ENCODE measurements at places on chromosomes 3 and 15.

DNA sequence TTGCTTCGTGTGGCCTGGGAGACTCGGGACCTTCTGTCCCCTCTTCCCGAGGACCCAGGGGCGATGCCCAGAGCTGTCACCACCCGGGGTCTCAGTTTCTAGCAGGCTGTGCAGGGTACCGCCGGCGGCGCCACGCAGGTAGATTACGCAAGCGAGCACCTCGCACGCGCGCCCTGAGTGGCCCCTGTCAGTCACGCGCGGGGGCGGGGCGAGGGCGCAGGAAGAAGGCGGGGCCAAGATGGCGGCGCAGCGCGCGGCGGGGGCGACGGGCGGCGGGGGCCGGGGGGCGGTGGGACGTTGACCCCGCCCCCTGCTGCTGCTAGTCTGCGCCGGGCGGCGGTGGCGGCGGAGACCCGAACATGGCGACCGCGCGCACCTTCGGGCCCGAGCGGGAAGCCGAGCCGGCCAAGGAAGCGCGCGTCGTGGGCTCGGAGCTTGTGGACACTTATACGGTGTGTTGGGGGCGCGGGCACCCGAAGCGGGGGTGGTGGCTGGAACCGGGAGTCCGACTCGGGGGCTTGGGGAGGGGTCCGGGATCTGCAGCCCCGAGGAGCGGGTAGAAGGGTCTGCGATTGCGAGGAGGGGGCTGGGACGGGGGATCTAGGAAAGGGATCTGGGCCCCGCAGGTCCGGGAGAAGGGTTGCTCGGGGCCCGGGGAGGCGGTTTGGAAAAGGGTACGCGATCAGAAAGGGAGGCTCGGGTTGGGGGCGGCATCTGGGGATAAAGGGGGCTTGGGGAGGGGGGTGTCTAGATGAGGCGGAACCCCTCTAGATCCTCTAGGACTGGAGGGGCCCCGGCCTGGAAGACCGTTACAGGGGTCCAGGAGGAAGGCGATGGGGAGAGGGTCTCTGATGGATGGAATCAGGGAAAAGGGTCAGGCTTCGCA, at the start of gene NISCH:
Gene NISCH (plus strand): TSS at position 322 of the 886 bp plus-strand sequence. CDS start 38 bp downstream, at position 360.
- DNase-seq, result peak; percentile 93

GRCh38 chr3:155629056-155629455, 115.8 kb downstream of the PLCH1 start:
- DNase-seq, result no peak

- DNase-seq, result no peak
Measured at GRCh38 chr15:96058103-96058851, 272.2 kb upstream of the NR2F2 start.

DNA sequence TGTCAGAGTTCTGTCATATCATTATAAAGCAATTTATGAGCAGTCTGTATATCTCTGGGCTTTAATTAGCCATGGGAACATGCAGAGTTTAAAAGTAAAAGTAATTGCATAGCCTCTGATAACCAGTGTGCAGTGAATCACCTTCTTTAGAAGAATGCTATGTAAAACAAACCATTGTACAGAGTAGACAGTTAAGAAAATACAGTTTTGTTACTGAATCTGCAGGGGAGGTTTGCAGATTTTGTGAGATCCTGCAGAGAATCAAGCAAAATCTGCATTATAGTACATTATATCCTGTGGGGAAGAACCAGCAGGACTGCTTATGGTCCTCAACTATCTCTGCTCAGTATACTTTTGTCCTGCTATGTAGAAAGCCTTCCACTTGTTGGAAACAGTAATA, 396.2 kb upstream of the NAALADL2 start:
- no peak for DNase-seq

DNA sequence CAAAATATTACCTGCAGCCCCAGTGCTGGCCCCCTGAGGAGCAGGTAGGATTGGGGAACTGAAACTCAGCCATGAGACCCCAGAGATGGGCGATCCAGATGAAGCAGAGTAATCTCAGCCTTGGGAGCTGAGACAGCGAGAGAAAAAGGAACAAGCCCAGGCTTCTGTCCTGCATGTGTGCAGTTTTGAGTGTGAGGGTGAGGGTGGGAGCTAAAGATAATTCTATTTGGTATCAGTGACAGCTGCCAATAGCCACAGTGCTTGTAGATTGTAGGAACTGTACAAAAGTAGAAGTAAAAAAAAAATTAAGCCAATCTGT, 5.9 kb downstream of the ATP8B4 start:
- DNase-seq, result no peak

DNA sequence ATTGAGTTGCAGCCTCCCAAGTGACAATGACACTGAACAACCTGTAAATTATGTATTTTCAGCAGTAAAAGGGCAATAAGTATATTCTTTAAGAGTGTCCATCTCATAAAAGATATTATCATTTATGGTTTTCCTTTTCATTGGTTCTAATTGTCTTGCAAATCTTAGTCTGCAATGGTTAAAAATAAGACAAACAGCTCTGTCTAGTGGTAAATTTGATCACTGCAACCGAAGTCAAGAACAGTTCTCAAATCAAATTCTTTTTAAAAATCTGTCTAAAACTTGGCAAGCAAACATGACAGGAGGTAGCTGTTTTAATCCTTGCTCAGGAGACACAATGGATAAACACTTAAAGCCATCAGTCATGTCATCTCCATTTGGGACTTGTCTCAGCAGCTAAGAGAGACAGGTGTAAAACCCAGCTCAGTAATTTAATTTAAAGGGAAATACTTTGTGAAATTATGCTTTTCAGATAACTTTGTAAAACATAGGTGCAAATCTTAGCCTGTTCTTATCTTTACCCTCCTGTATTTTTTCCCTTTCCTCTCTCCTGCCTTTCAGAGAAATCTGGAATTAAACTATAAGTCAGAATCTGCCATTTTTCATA, 150.3 kb upstream of the ARHGEF26 start:
- DNase-seq, result no peak

GRCh38 chr15:69825941-69826818, 271.5 kb downstream of the TLE3 start:
- no peak for DNase-seq

DNA sequence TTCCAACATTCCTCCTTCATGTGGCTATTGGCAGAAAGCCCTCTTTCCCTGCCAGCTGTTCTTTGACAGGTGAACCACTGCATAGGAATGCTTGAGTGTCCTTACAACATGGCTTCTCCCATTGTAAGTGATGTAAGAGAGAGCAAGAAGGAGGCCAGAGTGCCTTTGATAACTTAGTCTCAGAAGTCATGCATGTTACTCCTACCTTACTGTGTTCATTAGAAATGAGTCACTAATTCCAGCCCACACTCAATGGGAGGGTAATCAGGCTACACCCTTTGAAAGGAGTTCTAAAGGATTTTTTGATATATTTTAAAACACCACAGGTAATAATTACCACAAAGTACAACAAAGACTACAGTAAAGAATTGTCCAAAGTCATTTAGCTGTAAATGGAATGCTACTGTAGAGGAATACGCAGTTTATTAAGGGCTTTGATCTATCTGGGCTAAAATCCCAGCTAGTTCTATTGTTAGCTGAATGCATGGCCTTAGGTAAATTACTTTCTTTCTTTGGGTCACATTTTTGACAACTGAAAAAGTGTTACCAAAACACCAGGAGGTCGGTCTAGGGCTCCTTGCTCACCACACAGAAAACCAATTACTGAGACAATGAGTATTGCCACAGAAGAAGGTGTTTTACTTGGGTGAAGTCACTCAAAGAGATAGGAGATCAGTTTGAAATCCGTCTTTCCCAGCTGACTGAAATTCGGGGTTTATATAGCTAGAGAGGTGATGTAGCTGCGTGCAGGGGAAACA, 154.9 kb downstream of the GRM7 start:
- no peak for DNase-seq

DNA sequence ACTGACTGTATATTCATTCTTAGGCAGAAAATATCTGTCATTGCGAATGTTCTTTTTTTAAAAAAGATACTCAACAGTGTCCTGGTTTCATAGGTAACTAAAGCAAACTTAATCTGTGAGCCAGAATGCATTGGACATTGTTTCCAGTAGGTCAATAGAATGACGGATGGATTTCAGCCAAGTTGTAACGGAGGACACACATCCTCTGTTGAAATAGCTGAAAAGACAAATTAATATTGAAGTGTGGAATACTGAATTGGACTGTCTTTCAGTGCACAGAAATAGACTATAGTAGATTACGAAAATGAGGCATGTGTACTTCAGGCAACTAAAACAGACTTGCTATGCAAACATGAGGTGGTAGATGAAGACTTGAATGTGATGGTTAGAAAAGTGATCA, 461.6 kb downstream of the WDR72 start:
- no peak for DNase-seq

DNA sequence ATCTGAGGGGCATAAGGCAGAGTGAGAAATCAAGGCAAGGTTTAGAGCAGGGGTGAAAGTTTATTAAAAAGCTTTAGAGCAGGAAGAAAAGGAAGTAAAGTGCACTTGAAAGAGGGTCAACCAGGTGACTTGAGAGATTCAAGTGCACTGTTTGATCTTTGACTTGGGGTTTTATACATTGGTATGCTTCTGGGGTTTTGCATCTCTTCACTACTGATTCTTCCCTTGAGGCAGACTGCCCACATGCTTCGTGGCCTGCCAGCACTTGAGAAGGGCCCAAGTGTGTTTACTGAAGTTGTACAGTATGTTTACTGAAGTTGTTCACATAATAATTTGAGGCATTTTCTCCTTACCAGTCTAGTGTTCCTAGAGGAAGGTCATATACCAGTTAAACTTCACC, 367.0 kb upstream of the UBE2E2 start:
- DNase-seq, result no peak

DNA sequence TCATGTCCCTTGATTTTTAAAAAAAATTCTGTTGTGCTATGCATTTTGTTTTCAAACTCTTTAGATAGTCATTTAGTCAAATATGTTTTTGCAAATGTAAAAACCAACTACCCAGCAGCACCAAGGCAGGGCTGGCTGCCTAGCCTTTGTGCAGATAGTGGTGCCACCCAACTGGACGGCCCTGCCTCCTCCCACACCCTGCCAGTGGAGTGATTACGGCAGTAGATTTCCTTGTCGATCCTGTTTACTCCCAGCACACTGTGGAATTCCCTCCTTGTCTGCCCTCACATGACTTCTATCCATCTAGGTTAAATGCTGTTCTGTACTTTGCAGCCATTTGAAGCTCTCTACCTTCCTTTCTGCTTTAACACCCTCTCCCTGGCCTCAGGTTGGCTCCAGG, 79.4 kb upstream of the PLXNA1 start:
- DNase-seq, result no peak

- DNase-seq, result no peak
Measured at GRCh38 chr15:45640616-45641015, 5.8 kb downstream of the SQOR start.

GRCh38 chr3:58609990-58610389, 32.8 kb upstream of the FAM107A start:
- DNase-seq, result no peak

- DNase-seq, result peak; percentile 55
Measured at GRCh38 chr15:84748274-84749110, at the start of gene ZNF592. Gene ZNF592, plus strand, starts transcription at chr15:84748592. Its CDS starts 34,084 bp downstream, at chr15:84782676.

- DNase-seq, result no peak
Measured at GRCh38 chr3:134255404-134255803, 4.7 kb upstream of the RYK start.

DNA sequence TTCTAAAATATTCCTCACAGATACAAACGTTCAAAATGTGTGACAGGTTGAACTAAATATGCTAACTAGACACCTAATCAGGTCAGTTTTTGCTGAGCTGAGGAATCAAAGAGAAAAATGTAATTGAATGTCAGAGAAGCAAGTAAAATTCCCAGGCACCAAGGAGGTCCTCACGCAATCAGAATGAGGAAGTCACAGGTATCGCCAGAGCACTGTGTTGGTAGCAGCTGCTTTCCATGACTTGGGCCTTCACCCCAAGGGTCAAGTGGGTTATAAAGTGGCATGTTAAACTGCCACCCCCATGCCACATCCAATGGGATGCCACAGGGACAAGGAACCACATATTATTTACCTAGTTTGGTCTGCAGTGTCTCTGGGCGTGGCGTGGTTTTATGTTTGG, 125.0 kb downstream of the TFG start:
- DNase-seq, result no peak

GRCh38 chr3:12916159-12916558, 74.8 kb upstream of the RPL32 start:
- no peak for DNase-seq

GRCh38 chr3:159884661-159885402, 103.8 kb upstream of the IL12A start:
- DNase-seq, result no peak

DNA sequence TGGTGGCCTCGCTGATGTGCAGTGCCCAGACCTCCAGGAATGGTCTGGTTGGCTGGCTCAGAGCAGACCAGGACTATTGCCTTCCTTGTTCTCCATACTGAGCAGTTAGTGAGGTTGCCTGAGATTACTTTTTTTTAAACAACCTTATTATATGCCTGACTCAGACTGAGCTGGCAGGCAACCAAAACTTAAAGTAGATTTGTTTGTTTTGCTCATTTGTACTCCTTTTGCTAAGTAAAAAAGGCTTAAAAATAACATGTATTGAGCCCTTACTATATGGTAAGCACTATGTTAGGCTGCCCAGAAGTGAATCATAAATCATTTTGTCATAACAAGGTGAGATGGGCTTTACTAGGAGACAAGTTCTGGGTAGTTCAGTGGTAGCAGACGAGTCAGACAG, 92.4 kb downstream of the GHSR start:
- no peak for DNase-seq

GRCh38 chr15:70067681-70068080, 30.0 kb downstream of the TLE3 start:
- DNase-seq, result no peak

- no peak for DNase-seq
Measured at GRCh38 chr3:175869404-175869803, 1010.3 kb downstream of the NAALADL2 start.

GRCh38 chr3:70947579-70947978, 635.1 kb upstream of the MDFIC2 start:
- DNase-seq, result no peak

DNA sequence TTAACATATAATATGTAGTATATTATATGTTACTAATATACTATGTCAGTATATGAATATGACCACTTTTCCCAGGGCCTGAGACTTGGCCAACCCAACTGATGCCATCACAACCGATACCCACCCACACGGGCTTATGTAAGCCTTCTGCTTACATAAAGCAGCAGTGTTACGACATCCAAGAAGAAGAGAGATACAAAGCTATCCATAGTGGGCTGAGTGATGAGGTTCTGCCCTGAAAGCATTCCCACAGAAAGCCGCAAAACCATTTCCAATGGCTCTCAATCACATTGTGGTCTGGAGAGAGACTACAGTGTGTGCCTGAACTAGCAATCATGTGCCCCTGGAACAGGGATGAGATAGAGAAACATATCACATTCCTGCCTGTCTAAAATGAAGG, 177.9 kb downstream of the PLOD2 start:
- DNase-seq, result no peak

GRCh38 chr15:69668039-69668705, 215.6 kb downstream of the RPLP1 start:
- DNase-seq, result no peak

DNA sequence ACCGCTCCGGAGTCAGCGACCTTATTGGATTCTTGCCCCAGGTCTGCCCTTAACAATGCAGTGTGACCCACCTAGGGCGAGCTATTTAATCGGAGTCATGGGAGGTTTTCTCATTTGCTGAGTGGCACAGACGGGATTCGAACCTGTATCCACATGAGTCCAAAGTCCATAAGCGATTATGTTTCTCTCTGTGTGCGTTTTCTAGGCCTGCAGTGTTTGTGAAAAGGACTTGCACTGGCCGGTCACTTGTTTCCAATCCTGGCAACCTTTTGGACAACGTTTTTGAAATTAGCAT, 691 bp upstream of the HDGFL3 start:
- DNase-seq, result no peak
